Inflammatory macrophage (primary cell): ENCODE measurements at places on chromosomes 6 and 20.

DNA sequence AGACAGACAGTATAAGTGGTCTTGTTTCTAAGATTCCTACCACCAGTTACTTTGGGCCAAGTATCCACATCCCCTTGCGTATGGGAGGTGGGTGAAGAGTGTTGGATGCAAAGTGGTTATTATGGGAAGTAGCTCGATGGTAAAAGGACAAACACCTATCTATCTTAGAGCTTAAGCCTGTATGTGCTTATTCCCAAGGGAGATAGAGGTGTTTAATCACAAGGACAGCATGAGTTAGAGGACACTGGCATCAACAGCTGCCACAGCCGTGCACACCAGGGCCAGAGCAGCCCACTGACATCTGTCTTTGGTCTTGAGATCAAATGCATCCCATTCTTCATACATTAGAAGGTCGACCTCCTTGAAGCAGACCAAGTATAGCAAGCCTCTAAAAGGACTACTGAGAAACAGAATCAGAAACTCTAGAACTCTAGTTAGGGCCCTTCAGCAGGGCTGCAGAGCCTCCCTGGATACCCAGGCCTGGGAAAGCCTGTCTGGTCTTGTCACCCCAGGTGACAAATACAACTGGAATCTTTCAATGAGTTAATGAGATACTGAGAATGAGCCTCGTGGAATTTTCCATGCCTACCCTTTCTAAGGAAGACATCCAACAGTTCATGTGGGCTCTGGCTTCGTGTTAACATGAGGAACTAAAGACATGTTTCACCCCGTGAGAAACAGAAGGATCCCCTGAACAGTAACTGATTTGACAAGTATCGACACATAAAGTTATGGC lies 28.7 kb downstream of the TXNDC5 start:
- DNase-seq: no peak

GRCh38 chr6:128519931-128520435 lies 416 bp downstream of the PTPRK start:
- no peak for DNase-seq

- no peak for DNase-seq
These were observed 130.5 kb downstream of the HFE start for GRCh38 chr6:26217714-26218075.

- DNase-seq: no peak
These were observed 20.7 kb upstream of the ELOVL2 start for GRCh38 chr6:11064836-11065235.

DNA sequence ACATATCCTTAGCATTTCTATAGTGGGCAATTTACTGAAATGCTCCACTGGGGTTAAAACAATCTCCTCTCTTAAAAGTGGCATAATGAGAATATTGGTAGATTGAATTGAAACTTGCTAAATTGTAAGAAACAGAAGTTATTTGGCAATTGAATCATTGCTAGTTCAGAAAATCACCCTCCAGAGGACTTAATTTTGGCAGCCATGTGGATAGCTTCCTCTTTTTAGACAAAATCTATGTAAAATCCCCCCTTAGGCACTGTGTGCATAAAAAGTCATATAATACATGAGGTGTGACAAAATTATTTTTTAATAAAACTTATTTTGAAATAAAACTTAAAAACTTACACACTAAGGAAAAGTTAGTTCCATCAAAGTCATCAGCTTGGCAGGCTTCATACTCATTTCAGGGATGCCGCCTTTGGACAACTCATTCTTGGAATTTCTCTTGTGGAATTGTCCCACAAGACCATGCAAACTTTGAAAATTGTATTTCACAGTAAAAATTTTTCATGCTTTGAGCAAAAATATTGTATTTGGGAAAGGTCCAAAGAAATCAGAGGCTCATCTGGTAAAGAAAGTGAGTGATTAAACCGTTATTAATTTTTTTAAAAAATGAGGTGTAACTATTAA lies 473.0 kb downstream of the BCKDHB start:
- DNase-seq: no peak

GRCh38 chr6:124560873-124561567 lies 401.2 kb upstream of the RNF217 start:
- no peak for DNase-seq

DNA sequence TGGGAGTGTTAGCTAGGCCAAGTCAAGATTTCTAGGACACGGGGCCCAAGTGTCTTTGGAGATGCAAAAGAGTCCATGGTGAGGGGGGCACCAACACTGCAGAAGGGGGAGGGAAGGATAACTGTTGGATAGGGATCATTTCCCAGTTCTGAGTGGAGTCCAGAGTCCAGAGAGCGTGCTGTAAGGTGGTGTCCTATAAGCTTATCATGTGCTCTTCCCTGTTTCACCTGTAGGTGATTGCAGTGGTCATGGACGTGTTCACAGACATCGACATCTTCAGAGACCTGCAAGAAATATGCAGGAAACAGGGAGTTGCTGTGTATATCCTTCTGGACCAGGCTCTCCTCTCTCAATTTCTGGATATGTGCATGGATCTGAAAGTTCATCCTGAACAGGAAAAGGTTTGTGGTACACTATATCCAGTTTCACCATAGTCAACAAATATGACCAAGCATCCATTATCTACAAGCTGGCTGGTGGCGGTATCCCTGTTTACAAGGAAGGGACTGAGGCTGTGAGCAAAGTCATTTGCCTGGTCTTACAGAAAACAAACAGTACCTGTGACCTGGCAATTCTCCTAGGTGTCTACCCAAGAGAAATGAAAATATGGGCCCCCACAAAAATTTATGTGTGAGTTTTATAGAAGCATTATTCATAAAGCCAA lies 15.6 kb downstream of the FAM83D start:
- no peak for DNase-seq

GRCh38 chr20:63509088-63509564 lies 10.2 kb upstream of the EEF1A2 start:
- DNase-seq: no peak

DNA sequence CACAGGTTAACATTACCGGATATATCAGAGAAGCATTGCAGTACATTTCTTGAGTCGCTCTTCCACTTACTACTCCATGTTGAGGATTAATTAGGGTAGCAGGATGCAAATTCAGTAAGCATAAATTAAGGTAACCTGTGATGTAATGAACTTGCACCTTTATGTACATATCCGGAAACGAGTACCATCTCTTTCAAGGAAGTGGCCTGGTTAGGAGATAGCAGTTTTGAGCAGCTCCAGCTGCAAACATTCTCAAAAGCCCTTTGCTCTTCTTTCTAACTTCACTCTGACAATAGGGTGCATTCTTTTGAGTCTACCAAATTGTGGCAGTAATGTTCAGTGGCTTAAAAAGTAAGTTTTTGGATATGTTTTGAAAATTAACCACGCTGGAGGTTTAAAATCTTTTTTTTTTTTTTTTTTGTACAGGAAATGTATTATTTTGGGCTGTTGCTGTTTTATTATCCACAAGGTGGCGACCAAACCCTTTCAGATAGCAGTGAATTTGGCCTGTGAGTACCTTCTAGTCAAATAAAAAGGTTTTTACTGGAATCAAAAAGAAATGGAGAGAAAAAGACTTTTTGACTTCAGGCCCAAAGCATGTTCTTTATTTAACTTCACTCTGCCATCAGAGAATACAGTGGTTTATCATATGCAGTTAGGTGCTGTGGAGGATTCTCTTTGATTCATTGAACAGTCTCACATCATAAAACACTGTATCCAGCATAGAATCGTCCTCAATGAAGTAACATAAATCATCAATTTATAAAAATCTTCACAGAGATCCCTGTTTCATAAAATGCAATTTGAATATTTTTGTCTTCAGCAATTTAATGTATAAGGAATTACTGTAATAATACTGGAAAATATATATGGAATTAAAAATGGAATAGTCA lies 8.9 kb downstream of the FAM217B start:
- DNase-seq: peak; percentile 52

DNA sequence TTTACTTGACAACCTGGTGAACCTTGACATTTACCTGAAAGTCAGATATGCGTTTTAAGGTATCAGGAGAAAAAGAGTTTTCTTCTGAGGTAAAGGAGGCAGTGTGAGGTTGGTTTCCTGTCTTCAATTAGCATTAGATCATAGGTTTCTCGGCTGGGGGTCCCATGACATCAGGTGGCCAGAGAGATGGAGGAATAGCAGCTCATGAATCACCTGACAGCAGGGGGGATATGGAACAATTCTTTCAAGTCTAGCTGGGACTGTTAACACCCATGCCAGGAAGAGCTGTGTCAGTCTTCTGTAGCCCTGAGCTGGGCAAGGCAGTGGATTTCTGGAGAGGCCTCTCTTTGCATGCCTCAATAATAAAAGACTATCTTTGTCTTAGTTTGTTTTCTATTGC lies 108.0 kb upstream of the TMEM170B start:
- DNase-seq: no peak

DNA sequence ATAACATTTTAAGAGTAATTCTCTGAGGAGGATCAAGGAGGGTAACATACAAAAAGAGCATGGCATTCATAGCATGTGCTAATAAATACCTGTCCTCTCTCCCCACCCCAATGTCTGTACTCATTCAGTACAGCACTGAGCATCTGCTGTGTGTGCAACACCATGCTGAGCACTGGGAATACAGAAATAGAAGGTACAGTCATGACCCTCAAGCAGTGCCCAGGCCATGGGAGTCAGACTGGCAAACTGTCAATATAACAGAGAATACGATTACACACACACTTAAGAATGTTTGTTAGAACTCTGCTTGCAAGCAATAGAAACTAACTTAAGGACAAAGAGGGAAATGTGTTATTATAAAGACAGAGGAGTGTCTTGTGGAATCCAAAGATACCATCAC lies 24.7 kb upstream of the ZFAND3 start:
- no peak for DNase-seq

GRCh38 chr6:18122128-18123093 lies at the start of gene NHLRC1:
Gene NHLRC1 (minus strand): TSS chr6:18122677. CDS start chr6:18122606, 71 bp downstream.
- DNase-seq: peak; percentile 92

GRCh38 chr6:139940741-139941729 lies 566.6 kb upstream of the CITED2 start:
- peak; percentile 86 for DNase-seq

- DNase-seq: no peak
These were observed 192.3 kb downstream of the AIG1 start for GRCh38 chr6:143252961-143253360.

- DNase-seq: no peak
These were observed 33.0 kb downstream of the TTI1 start for GRCh38 chr20:38000293-38000692.

- DNase-seq: no peak
These were observed 30.6 kb downstream of the EPB41L1 start for GRCh38 chr20:36184816-36185776.

GRCh38 chr6:24743944-24744335 lies 25.0 kb upstream of the C6orf62 start:
- peak; percentile 35 for DNase-seq

GRCh38 chr20:44796758-44797457 lies 13.4 kb downstream of the RIMS4 start:
- DNase-seq: no peak

DNA sequence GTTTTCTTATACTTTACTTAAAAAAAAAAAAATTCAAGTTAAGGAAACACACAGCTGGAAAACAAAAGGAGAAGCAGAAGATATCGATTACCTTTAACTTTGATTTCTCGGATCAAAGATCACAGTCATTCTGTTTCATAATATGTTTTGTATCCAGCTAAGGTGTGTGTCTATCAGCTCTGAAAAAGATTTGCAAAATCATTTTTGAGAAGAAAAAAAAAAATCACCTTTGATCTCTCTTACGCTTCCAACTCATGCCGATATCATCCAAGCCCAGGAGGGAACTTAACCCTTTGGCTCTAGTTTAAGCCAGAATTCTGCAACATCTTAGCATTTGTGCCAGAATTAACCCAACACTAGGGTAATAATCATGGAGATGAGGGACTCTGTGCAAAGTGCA lies 144.0 kb downstream of the NFATC2 start:
- DNase-seq: no peak

GRCh38 chr6:84687431-84687830 lies 77.0 kb downstream of the TBX18 start:
- DNase-seq: no peak

GRCh38 chr6:53369876-53370515 lies 21.2 kb upstream of the ELOVL5 start:
- no peak for DNase-seq

DNA sequence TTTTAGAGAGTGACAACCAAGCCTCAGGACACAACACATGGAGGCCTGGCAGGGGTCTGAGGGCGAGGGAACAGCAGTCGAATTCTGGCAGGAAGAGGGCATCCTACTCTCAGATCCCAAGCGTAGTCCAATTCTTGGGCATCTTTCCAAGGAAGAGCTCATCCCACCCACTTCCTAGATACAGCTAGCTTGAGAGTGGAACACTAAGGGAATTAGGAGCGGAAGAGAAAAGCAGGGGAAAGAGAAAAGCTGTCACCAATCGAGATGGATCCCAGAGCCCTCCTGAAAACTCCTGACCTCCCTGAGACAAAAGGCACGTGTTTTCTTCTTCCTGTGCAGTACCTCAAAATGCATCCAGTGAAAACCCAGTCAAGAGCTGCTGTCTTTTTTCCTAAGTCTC lies 67.1 kb downstream of the GFOD1 start:
- no peak for DNase-seq

DNA sequence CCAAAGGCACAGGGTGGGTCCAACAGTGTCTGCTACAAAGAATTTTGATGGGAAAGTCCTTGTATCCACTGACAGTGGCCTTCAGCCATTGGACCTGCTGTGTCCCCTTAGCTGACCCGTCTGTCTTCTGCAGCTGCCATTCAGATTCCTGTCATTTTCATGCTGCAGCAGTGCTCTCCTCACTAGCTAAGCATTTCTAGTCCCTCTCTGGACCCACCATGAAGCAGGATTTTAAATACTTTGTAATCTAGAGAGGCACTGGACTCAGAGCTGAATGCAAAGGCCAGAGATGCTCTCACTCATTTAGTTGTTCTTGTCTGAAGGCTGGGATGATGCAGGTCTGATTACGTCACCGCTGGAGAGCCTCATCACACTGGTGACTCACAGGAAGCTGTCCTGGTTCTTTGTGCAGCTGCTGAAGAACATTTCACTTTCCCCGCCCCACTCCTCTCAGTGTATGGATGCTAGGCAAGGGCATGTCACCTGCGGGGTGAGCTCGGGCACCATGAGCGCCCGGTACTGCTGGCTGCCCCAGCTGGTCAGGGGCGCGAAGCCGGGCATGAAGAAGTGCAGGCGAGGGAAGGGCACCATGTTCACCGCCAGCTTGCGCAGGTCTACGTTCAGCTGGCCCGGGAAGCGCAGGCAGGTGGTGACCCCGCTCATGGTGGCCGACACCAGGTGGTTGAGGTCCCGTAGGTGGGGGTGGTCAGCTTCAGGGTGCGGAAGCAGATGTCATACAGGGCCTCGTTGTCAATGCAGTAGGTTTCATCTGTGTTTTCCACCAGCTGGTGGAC lies 19.4 kb upstream of the TUBB2A start:
- DNase-seq: peak; percentile 62

DNA sequence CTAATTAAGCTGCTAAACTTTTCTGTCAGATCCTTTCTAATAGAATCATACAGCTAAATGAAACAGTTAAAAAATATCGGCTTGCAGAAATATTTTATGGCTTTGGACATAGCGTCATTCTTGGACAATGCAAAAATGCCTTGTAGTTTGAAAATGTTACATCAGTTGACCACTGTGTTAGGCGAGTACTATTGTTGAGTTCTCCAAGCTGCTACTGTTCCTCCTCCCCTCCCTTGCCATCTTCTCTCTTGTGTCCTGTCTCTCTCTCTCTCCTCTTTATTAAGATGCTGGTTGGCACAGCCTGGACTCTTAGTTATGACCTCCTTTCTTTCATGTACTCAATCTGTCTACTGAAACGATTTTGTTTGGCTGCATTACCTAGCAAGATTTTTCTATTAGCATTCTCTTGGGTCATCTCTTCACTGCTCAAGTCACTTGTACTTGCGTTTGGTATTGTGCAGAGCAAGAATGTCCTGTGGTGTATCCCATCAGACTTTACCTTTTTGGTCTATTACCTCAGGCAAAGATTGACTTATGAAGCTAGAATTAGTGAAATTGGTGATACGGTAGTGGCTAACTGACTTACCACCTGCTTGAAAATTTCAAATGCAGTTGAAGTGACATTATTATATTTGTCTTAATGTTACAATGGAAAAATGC lies 127.9 kb downstream of the FARS2 start:
- DNase-seq: no peak
